Activated CD4-positive, alpha-beta memory T cell treated with anti-CD3 and anti-CD28 coated beads, Interleukin-2, amount 10 ng/mL, durations not matched to agents 7 days and 5 days (primary cell): ENCODE measurements at places on chromosomes 1 and 21.

DNA sequence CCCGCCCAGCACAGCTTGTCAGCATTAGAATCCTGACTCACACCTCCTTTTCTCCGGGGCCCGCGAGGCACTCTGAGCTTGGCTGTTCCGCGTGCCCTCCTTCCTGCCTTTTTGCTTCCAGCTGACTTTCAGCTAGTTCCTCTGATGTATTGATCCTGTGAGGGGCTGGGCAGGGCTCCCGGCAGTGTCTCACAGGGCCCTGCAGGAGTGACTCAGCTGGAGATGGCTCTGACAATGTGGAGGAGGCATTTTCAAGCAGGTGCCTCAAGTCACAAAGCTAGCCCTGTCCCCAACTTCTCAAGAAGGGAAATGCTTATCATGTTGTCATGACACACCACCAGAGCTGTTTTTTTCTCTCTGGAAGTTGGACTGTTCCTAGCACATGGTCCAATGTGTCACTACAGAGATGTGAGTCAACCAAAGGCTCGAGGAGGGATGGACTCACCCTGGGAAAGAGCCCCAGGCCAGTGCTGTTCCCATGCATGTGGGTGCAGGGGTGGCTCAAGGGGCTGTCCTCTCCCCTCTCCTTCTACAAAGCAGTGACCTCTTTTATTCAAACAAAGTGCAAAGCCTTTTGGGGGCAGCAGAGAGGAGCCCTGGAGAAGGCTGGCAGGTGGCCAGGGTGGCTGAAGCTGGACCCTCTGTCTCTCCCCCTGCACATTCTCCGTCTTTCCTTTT lies 30.6 kb downstream of the SYT6 start:
- no peak for DNase-seq

DNA sequence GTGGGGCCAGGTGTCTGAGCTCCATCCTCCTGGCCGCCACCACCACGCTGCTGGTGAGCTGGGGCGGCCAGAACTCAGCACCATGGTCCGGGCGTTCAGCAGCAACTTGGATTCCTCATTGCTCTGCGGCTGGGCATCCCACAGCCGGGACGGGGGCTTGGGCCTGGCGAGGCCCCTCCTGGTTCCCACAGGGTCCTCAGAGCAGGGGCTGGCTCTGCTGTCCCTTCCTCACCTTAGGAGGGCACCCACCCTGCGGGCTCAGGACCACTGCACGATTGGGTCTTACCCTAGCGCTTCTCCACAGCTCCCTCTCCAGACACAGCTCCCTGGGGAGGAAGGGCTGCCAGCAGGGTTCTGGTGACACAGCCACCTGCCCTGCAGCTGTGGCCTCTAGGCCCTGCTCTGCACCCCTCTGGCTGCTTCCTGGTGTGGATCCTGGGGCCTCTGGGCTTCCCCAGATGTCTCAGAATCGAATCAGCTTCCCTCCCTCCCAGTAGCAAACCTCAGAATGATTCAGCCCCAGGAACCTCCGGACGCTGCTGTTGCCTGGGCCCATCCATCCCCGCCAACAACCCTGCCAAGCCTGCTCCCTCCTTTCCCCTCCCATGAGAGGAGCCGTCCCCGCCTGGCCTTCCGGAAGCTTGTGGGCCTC lies 25.0 kb downstream of the CRYAA start:
- DNase-seq, result peak; percentile 16

GRCh38 chr1:68725001-68725752 lies 228.3 kb upstream of the DEPDC1 start:
- DNase-seq, result no peak

GRCh38 chr1:54754486-54755285 lies 9.6 kb downstream of the PARS2 start:
- DNase-seq, result no peak

DNA sequence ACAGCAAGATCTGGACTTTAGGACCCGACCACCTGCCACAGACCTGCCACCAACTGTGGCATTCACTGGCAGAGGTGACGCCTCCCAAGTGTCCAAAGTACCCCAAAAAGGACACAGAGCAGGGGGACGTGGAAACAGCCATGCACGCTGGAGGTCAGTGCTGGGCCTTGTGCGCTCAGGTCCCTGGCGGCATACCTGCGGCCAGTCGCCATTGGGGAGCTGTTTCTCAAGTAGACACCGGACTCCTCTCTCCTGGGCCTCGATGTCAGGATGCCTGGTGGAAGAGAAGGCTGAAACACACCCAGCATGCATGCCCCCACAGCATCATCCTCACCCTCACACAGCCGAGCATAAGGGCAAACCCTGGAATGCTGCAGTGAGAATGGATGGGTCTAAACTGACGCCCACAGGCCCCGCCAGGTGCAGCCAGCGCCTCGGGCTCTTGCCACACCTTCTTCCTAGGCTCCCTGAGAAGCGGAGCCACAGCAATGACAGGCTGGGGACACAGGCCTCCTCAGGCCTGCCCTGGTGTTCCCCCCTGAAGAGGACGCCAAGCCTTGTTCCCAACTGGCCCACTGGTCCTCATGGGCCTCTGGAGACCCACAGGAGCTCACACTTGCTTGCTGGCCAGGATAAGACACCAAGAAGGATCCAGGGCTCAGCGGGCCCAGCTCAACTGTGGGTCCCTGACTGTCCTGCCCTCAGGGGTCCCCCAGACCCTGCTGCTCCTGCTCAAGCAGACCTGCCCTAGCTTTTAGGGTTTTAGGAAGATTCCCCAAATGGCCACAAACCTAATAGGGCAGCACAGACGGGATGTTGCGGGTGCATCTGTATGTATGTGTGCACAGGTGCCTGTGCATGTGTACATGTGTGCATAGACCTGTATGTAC lies 7.7 kb upstream of the SPATC1L start:
- DNase-seq, result no peak

GRCh38 chr1:93584261-93585003 lies 97.2 kb downstream of the BCAR3 start:
- no peak for DNase-seq

- no peak for DNase-seq
Measured at GRCh38 chr1:234980291-234980644, 148.4 kb downstream of the TOMM20 start.

DNA sequence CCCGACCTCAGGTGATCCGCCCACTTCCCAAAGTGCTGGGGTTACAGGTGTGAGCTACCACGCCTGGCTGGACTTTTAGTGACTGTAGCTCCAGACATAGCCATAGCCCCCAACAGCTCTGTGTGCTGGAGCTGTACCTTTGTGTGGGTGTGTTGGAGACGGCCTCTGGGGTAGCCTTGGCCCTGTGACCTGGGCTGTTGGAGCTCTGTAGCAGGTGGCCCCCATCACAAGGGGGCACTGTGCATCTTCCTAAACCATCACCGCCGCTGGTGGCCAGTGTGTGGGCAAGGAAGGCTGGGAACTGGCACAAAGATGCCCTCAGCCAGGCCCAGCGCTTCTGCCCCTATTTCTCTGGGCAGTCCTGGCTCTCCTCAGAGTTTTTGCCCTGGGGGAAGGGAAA lies 38.4 kb upstream of the FOXO6 start:
- DNase-seq, result peak; percentile 38

- DNase-seq, result no peak
Measured at GRCh38 chr1:223775711-223776074, 63.4 kb downstream of the CAPN2 start.

GRCh38 chr1:176702901-176703300 lies 239.9 kb downstream of the PAPPA2 start:
- no peak for DNase-seq

- DNase-seq, result no peak
Measured at GRCh38 chr1:201988601-201989000, 6.2 kb downstream of the RNPEP start.

DNA sequence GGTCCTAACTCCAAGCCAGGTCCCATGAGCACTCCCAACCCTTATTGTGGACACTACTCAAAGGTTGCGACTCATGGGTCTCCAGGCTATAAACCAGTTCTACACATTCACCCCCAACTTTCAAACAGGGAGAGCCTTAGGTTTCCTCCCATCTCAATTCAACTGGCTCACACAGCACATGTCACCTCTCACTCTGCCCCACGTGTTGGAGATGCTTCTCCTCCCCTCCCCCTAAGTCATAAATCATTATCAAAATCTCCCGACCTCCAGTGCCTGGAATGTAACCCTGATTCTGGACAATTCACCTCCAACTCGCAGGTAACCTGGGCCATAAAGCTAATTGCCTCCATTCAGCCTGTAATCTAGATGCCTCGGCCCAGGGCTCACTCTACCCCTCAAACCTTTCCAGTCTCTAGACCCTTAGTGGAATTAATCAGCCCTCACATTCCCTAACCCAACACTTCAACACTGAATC lies 595 bp downstream of the AK2 start:
- peak; percentile 17 for DNase-seq

DNA sequence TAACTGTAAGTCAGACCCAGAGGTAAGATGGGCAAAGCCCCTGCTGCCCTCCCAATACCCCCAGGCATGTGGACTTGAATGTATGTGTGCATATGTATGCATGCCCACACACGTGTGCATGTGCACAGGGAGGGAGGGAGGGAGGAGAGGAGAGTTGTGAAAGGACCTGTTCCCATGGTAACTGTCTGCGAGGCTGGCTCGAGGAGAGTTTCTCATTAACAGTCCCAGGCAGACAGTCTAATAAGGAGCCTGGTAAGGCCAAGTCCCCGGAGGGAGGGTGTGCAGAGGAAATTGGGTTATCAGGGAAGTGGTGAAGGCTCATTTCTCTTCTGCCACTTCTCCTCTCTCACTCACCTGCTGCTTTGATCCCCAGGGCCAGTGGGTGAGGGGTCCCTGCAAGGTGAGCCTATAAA lies 74.9 kb downstream of the NFASC start:
- DNase-seq, result no peak

DNA sequence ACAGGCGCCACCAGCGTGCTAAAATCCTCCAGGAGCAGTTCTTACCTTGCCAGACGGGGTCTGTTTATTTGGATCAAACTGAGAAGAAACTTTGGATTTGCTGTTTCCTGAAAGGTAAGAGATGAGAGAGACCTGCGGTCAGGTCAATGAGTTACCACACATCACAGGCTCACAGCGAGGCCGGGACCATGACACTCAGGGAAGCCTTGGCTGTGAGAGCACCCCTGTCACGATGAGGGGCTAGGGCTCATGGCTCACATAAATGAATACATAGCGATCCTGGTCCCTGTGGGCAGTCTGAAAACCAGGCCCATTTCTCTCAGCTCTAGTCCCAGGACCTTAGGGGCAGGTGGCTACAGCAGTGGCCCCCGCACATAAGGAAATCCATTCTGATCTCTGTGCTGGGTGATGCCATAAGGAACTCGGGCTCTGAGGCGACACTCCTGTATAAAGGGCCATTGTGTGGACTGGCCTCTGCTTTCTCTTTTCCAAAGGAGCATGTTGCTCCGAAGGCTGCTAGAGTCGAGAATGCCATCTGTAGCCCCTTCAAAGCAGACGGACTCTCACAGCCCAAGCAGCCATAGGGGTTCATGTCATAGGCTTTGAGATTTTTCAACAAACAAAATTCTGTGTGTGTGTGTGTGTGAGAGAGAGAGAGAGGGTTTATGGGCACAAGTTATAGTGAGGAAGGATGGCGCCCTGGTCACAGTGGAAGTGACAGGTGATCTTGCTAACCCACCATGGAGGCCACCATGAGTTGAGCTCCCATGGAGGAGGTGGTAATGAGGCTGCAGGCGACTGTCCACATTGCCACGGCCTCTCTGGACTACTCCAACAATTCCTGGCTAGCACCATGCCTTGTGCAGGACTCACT lies 9.0 kb upstream of the SRM start:
- DNase-seq, result no peak

- DNase-seq, result no peak
Measured at GRCh38 chr1:15915991-15916390, 59.9 kb downstream of the ZBTB17 start.

DNA sequence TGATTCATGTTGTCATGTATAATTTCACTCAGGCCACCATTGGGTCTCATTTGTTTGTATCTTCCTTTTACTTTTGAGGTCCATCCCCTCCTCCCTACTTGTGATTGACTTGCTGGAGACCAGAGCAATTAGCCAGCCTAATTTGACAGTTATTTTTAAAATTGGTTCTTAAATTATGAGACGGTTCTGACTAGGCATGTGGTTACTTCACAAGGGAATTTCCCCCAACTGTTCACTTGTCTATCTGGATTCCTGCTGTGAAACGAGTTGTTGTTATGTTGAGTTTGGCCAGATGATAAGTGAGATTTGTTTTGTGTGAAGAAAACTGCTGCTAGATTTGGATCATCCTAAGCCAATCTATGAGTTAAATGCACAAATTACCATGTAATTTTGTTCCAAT lies 359.1 kb downstream of the BARHL2 start:
- no peak for DNase-seq

GRCh38 chr1:9369964-9370788 lies 77.5 kb downstream of the SPSB1 start:
- no peak for DNase-seq

GRCh38 chr1:57024855-57025254 lies 59.0 kb upstream of the C8B start:
- no peak for DNase-seq

GRCh38 chr1:214044438-214045214 lies 56.9 kb downstream of the PROX1 start:
- DNase-seq, result no peak

- DNase-seq, result no peak
Measured at GRCh38 chr1:64960731-64961130, 5.6 kb downstream of the JAK1 start.

- no peak for DNase-seq
Measured at GRCh38 chr1:172321451-172321850, 99.0 kb upstream of the C1orf105 start.

- no peak for DNase-seq
Measured at GRCh38 chr1:31615414-31615813, 2.1 kb upstream of the HCRTR1 start.

GRCh38 chr1:25556132-25556670 lies 12.8 kb downstream of the LDLRAP1 start:
- DNase-seq, result no peak

DNA sequence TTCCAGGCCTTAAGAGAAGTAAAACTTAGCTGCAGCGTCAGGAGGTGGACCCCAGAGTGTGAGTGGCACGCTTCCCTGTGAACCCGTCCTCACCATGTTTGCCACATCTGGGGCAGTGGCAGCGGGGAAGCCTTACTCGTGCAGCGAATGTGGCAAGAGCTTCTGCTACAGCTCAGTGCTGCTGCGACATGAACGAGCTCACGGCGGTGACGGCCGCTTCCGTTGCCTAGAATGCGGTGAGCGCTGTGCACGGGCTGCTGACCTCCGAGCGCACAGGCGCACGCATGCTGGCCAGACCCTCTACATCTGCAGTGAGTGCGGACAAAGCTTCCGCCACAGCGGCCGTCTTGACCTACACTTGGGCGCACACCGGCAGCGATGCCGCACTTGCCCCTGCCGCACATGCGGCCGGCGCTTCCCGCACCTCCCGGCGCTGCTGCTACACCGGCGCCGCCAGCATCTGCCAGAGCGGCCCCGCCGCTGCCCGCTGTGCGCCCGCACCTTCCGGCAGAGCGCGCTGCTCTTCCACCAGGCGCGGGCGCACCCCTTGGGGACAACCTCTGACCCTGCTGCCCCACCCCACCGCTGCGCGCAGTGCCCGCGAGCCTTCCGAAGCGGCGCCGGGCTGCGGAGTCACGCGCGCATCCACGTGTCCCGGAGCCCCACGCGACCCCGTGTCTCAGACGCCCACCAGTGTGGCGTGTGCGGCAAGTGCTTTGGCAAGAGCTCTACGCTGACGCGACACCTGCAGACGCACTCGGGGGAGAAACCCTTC lies 9.3 kb downstream of the ZNF672 start:
- DNase-seq, result no peak

GRCh38 chr21:29775462-29775861 lies 164.3 kb downstream of the GRIK1 start:
- DNase-seq, result no peak

- no peak for DNase-seq
Measured at GRCh38 chr1:24161270-24161669, 18.3 kb upstream of the IL22RA1 start.

- DNase-seq, result no peak
Measured at GRCh38 chr1:168918860-168919741, 187.4 kb upstream of the ATP1B1 start.
